ENCODE measurements at places on chromosomes 7 and 10.

GRCh38 chr7:77245015-77245755, 45.6 kb upstream of the FGL2 start:
- no peak for DNase-seq

- DNase-seq: no peak
Measured at GRCh38 chr7:40873248-40873647, 738.4 kb downstream of the SUGCT start.

GRCh38 chr7:117645481-117646165, 165.8 kb downstream of the CFTR start:
- DNase-seq: no peak

- no peak for DNase-seq
Measured at GRCh38 chr10:44391981-44392380, 7.1 kb upstream of the CXCL12 start.

DNA sequence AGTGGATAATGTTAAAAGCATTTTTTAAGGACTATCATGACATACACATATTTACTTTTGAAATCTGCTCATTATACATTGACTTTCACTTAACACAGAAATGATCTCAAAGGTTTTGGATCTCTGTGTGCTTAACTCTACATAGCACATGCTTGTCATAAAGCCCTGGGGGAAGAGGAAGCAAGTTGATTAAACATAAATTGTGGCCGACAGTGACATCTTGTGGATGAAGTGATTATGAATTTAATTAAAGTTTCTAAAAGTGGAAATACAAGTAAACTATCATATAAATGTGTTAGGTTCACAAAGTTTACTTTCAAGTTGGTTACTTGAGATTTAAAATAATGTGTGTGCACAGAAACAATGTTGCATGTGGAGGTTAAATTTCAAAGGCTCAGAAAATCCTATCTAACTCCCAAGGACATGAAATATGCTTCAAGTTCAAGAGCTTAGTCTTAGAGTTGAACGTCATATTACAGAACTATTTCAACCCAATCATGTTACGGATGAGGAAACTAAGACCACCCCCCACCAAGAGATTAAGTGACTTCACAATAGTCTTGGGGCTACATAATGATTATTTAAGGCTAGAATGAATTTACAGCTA, 1247.8 kb downstream of the GATA3 start:
- DNase-seq: no peak

GRCh38 chr7:101814991-101815825, 2.2 kb upstream of the CUX1 start:
- DNase-seq: no peak

GRCh38 chr10:122474131-122474818, 12.9 kb downstream of the HTRA1 start:
- no peak for DNase-seq

DNA sequence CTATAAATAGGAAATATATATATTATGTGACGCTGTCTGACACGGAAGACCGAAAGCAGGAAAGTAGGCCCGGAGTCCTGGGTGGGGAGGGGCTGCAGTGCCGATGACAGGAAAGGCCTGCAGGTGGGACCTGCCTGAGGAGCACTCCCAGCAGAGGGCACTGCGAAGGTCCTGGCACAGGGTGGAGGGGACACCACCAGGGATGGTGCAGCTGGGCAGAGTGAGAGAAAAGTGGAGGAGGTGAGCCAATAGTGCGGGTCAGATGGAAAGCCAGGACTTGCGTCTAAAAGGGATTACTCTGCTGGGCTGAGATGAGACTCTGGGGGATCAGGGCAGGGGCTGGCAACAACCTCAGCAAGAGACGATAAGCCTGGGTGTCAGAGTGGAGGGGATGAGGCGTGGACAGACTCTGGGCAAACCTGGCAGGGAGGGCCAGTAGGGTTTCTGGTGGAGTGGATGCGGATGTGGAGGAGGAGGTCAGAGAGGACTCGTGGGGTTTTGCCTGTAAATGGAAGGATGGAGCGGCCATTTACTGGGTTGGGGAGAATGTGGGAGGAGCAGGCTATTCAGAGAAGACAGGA, 118.2 kb upstream of the ZNF746 start:
- DNase-seq: no peak

DNA sequence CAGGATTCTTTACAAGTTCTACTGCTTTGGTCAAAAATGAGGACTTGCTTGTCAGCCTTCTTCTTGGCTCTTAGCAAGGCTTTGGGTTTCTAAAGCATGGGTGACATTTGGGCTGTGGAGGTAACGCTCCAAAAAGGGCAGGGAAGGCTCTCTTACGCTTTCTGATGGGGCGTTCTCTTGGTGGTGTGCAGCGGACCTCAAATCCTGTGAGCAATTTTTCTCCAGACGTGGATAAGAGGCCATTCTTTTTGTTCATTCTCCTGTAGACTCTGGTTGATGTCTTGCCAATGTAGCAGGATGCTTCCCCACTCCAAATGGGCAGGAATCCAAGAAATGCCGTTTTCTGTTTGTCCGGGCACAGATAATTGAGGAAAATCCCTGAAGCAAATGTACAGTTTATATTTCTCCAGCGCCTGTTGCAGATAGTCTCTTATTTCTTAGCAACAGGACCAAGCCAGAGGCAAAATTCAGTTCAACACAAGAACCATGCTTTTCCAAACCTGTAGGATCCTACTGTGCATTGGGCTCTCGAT, 138.4 kb upstream of the NFE2L3 start:
- DNase-seq: no peak

DNA sequence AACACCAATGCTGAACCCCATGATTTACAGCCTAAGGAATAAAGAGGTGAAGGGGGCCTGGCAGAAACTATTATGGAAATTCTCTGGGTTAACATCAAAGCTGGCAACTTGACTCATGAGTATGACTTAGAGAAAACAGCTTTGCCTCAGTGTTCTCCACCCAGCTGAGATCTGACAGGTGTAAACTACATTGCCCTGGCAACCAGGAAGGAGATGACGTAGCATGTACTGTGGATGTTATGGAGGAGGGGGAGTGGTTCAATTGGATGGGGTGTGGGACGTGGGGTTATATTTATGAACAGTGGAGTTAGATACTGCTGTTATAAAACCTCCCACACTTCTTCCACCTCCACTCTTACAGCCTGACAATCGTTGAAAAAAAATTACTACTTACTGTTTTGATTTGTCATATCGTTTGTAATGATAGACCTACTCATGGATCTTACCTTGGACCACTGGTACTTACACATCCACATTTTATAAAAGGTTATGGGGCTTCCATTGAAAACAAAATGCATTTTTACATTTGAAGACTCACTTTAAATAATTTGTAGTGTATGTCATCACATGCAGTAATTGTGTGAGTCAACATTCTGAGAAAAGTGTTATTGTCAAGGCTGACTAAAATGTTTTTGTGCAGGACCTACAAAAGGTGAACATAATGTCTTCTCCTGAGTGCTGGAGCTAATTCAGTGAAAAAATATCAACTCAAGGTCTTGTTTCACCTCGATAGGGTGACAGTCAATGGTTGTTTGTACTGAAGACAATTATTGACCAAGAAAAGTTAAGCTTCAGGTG, 6.4 kb downstream of the OR2F1 start:
- no peak for DNase-seq

- no peak for DNase-seq
Measured at GRCh38 chr10:27242473-27242950, 1.9 kb upstream of the ACBD5 start.

DNA sequence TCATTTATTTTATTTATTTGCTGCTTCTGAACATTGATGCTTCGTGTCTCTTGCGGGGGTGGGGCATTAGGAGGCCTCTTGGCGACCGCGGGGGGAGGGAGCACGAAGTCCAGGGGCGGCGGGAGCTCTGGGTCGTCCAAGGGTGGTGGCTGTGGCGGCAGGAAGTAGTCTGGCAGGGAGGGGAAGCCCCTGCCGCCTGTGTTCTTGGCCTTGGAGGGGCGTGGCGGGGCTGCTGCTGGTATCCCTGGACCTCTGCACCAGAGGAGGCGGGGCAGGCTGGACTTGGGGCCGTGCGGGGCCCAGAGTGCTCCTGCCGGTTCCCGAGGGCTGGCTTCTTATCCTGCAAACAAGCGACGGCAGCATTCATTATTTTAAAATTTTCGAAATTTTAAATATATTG, 70.5 kb upstream of the ABI1 start:
- no peak for DNase-seq
